PC-3 (cell line): ENCODE measurements at places on chromosomes 2 and 18. TPM values are rescaled to one million over a fixed set of nuclear protein-coding genes. Genes with fewer than 3 reads are reported as not detected.

- DNase-seq = no peak
These were observed 434.4 kb downstream of the THSD7B start for GRCh38 chr2:137199751-137200150.

DNA sequence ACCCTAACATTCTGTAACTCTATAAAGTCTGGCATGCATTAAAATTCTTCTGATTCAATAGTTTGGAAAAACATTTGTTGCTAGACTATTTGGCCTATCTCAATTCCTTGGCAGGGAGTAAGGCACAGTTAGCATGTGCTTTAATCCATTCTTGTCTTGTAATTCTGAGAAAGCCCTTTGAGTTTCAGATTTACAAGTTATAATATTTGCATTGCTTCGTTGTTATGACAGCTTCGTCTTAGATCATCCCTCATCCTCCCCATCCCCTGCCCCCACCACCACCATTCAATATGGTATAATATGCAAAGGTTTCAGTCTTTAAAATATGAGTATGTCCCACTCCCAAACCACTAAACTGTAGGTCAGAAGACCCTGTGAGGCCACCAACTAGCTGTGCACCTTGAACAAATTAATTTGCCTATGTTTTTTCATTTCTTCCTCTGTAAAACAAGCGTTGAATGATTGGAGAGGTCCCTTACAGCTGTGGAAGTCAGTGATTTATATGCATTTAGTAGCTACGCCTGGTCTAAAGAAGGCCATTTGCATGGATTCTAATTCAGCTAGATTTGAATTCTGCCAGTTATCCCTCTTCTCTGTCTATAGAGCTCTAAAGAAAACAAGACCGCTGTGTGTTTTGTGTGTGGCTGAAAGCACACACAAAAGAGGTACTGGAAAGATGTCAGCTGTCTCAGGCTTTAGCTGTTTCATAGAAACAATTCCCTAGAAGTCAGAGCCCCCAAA is 591 bp downstream of the C2orf80 start:
- no peak for DNase-seq

FNDC4 gene
- total RNA-seq = 1.7 and 4.7 TPM in 2 replicates

DNA sequence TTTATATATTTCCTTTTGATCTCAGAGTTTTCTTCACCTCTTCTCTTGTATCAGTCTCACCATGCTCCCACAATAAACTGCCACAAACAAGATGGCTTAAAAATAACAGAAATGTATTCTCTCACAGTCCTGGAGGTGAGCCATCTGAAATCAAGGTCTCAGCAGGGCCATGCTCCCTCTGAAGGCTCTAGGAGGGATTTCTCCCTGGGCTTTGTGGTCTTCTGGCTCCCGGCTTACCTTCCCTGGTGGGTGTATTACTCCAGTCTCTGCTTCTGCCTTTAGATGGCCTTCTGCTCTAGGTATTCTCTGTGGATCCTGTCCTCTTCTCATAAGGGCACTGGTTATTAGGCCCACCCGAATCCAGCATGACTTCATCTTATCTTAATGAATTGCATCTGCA is 994.7 kb upstream of the POU3F3 start:
- no peak for DNase-seq

- DNase-seq = no peak
These were observed 259.3 kb downstream of the NEDD4L start for GRCh38 chr18:58303363-58303762.
